NCI-H345 (cell line): ENCODE measurements at places on chromosomes 16 and 17.

GRCh38 chr16:31265329-31266245, 5.8 kb downstream of the ITGAM start:
- no peak for DNase-seq

GRCh38 chr16:86668136-86668910, 90.0 kb downstream of the FOXL1 start:
- no peak for DNase-seq

DNA sequence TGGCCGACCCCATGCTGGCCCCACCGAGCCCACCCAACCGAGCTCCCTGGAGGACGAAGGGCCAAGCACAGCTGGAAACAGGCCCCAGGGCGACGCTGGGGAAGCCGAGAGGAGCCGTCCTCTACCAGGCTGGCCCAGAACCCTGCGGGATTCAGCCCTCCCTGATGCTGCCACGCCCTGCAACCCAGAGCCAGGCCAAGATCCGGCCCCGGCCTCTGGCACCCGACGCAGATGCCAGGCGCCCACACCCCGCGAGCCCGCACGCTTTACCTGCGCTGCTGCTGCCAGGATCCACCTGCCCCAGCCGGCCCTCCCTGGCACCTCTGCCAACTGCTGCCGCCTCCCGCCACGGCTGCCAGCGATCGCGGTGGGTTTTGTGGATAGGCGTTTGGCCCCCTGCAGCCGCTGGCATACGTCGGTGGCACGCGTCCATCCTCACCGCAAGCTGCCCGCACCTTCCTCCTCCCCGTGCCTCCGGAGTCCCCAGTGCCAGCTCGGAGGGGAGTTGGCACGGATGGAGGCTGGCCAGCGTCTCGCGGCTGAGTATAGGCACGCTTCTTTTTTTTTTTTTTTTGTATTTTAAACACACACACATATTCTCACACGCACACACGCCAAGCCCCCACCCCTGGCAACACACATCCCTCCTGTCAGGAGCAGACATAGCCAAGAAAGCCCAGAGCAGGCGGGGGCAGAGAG, 41.3 kb upstream of the ACSF3 start:
- DNase-seq, result peak; percentile 17

GRCh38 chr16:48358419-48358818, 26.8 kb downstream of the SIAH1 start:
- DNase-seq, result no peak

DNA sequence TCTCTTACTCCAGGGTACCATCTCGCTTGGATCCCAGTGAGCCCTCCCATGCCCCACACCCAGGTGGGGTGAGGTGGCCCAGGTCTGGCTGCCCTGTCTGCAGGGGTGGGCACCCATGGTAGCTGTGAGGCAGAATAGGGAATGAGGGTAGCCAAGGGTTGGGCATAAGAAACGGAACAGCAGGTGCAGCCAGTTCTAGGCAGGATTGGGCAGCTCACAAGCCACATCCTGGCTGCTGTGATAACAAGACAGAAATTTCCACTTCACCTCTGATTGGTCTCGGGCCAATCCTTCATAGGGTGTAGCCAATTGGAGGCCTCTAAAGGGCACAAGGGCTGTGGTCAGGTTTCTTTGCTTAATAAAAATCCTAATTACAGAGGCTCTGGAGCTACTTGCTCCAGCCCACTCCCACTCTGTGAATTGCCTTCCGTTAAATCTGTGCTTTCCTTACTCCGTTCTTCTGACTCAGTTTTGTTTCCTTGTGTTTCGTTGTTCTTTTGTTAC, 1.5 kb upstream of the ARHGDIG start:
- DNase-seq, result peak; percentile 46

GRCh38 chr17:29069526-29070041, 26.6 kb downstream of the PIPOX start:
- no peak for DNase-seq

DNA sequence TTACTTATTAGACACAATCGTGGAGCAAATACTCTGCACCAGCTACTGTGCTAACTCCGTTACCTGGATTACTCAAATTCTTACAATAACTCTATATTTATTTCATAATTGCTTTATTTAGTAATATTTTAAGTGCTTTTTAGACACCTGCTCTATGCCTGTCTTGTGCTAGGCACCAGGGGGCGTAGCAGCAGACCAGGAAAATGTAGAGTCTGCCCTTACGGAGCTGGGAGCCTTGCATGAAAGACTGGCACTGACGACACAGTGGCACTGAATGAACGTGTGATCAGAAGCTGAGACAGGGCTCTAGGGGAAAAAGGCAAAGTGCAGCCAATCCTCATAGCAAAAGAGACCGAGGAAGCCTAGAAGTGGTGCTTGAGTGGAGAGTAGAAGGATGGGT, 486.5 kb downstream of the CDH13 start:
- DNase-seq, result no peak

- no peak for DNase-seq
Observed at GRCh38 chr16:72256398-72257066, 84.6 kb upstream of the PMFBP1 start.

DNA sequence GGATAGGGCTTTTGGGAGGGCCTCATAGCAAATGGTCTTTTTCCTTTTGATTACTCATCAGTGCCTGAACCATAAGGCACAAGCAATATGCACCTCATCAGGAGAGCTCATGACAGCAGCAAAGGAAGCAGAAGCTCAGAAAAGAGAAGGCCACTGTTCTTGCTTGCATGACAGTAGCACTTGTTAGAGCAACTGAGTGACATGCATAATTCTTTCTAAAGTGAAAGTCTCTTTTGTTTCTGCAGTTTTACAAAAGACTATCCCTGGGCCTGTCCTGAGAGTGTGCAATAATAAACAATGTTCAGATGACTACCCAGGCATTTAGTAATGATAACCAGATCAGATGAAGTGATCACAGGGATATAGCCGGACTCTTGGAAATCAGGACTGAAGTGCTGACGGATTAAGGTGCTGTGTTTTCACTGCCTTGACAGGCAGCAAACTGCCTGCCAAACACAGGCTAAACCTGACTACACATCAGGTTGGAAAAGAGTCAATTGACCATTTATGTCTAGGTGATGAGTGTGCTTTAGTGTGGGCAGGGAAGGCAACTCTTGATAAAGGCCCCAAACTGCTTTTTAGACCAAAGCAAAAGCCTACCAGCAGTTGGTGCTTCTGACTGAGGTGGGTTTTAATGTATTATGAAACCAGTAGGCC, 1860.3 kb downstream of the TP53TG3F start:
- no peak for DNase-seq

- DNase-seq, result no peak
Observed at GRCh38 chr16:2089706-2090480, 42.1 kb downstream of the TSC2 start.

- DNase-seq, result peak; percentile 54
Observed at GRCh38 chr17:29588562-29589411, 661 bp downstream of the GIT1 start.

DNA sequence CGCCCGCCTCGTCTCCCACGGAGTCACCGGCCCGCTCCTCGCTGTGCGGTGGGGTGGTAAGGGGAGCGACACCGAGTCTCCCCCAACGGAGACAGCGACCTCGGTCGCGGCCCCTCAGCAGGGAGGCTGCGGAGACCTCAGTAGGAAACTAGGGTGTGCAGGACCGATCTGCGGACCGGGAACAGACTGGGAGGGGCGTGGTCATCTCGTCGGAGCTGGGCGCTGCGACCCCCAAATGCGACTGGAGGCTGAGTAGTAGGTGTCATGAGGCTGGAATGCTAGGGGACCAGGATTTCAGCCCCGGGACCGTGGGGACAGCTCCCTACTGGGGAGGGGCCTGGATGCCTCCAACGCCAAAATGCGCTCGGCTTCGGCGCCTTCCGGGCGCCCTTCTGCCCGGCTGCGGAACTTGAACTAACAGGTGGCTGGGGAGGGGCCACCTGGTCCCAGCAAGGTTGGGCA, 1.3 kb downstream of the CACNG4 start:
- DNase-seq, result no peak

DNA sequence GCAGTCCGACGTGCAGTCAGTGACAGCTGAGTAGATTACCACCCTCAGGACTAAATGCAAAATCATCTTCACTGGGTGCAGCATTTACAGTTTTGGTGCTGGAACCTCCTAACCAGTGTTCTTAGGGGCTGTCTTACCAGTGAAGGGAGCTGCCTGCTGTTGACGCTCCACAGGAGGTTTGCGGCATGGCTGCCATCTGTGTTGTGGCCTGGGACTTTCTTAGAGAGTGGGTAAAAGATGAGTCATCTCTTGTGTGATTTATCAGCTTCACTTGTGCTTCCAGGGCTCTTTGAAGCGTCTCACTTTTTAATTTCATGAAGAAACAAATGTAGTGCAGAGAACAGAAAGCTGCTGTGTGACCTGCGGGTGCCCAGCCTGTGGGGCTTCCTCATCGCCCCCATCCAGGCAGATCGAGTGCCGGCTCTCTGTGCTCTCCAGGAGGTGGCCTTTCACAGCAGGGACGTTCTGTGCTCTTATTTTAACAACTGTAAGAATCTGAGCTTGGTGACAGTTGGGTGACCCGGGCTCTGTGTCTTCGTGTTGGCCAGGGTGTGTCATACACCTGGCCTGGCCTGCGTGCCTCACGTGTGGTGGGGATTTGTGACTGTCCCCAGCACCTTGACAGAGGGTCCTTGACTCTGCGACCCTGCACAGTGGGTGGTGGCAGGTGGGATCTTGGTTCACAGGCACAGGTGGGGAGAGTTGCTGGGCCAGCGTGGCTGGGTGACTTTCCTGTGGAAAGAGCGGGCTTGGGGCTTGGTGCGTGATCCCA, 24.3 kb upstream of the ZNF750 start:
- peak; percentile 88 for DNase-seq

DNA sequence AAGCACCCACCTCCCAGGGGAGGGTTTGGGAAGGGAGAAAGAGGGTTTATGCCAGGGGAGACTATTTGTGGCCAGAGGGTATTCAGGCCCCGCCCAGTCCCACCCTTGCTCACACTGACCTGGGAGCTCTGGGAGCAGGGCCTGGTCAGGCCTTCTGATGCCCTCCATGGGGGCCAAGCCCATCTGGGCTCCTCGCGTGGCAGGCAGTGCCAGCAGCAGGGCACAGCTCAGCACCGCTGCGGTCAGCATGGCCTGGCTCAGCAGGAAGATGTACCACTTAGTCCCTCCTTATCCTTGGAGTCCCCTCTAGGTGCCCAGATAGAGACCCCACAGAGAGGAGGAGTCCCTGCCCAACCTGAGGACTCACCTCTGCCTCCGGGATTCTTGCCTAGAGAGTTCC, at the start of gene AGRP:
AGRP (minus strand) TSS at position 398 of the 400 bp plus-strand sequence; CDS start at position 249, 149 bp downstream.
- DNase-seq, result no peak

DNA sequence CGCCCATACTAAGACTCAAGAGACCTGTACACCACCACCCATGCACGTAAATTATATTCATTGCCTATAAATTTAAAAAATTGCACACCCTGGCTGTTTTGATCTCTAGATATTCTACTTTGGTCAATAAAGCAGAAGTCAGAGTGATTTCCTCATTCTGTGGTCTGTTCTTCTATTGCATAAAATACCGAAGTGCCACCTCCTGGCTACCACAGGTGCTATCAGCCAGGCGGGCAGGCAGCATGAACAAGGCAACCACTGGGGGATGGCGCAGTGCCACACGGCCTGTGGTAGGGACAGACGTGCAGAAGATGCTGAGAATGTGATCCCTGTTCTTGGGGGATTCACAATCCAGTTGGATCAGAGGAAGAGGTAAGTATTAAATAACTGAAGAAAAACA, 122.3 kb downstream of the CDK5R1 start:
- DNase-seq, result no peak
